ENCODE measurements at places on chromosomes 16 and 17.

- no peak for DNase-seq
These were observed 124.4 kb downstream of the SPACA3 start for GRCh38 chr17:33116021-33116551.

- DNase-seq, result no peak
These were observed 75.9 kb downstream of the ARHGAP17 start for GRCh38 chr16:24939224-24939623.

DNA sequence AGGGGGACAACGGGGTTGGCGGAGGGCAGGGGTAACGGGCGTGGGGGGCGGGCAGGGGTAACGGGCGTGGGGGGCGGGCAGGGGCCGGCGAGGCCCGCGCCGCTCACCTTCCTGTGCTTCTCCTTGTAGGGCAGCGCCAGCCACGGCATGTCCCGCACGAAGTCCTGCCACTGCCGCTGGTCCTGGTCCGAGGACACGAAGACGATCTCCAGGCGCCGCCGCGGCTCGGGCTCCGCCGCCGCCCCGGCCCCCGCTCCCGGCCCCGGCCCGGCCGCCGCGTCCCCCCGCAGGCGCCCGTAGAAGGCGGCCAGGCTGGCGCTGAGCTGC lies 401 bp downstream of the NXN start:
- no peak for DNase-seq

DNA sequence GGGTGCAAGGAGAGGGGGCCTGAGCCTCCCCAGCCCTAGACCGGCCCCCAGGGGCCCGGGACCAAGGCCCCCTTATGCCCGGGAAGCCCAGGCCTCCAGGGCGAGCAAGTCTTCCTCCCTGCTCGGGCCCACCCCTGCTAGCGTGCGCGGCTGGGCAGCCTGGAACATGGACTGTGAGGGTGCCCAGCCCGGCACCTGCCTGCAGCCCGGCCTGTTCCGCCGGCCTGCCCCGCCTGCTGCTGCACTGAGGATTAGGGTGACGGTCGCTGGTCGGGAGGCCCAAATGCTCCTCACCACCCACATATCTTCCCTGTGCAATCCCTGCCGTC lies 6.0 kb downstream of the HS3ST6 start:
- DNase-seq, result no peak

DNA sequence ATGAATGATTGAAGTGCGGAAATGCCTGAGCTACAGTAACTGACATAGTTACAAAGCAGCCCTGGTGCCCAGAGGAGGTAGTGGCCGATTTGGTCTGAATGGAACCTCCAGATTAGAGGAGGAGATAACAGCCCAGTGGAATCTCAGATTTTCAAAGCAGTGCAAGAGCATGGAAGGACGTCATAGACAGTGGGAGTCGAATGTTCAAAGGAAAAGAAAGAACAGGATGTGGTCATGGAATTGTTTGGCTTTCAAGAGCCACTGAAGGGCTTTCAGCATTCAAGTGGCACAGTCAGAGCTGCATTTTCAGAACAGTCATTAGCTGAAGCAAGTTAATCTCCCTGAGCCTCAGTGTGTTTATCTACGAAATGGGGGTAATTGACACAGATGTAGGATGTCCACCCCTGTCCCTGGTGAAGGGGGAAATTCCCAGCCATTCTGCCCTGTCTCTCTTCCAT lies 104.6 kb upstream of the CACNG3 start:
- no peak for DNase-seq
